Thyroid gland (tissue), 4 donors: ENCODE measurements at places on chromosomes 16 and 17. TPM values are rescaled to one million over a fixed set of nuclear protein-coding genes. Genes with fewer than 3 reads are reported as not detected.
A peak's percentile ranks its signal among the peaks of the same experiment; 100 is the strongest.

The PYCARD gene
- total RNA-seq, result 21.4 TPM

GRCh38 chr17:41402161-41402560, 4.8 kb upstream of the KRT31 start:
- DNase-seq, result no peak
- peaks cover 3% of the 10 kb centered on the region for H3K4me1 ChIP-seq
- H3K27ac ChIP-seq, result no peak overlapping the region

The NPIPA3 gene
- total RNA-seq, result 1.2 TPM

DNA sequence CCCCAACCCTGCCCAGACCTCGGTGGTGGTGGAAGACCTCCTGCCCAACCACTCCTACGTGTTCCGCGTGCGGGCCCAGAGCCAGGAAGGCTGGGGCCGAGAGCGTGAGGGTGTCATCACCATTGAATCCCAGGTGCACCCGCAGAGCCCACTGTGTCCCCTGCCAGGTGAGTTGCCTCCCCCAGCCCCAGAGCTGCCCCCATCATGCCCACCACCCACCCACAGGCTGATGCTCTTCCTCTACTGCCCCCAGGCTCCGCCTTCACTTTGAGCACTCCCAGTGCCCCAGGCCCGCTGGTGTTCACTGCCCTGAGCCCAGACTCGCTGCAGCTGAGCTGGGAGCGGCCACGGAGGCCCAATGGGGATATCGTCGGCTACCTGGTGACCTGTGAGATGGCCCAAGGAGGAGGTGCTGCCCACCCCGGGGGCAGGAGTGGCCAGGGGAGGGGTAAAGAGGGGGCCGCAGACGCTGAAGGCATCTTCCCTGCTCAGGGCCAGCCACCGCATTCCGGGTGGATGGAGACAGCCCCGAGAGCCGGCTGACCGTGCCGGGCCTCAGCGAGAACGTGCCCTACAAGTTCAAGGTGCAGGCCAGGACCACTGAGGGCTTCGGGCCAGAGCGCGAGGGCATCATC, 8.4 kb downstream of the GALK1 start:
- H3K4me3 ChIP-seq, result no peak overlapping the region
- peaks cover 14% of the 10 kb centered on the region for H3K4me1 ChIP-seq
- H3K36me3 ChIP-seq, result peaks cover 3% of the 10 kb centered on the region

The HOXB8 gene
- total RNA-seq, result not detected

DNA sequence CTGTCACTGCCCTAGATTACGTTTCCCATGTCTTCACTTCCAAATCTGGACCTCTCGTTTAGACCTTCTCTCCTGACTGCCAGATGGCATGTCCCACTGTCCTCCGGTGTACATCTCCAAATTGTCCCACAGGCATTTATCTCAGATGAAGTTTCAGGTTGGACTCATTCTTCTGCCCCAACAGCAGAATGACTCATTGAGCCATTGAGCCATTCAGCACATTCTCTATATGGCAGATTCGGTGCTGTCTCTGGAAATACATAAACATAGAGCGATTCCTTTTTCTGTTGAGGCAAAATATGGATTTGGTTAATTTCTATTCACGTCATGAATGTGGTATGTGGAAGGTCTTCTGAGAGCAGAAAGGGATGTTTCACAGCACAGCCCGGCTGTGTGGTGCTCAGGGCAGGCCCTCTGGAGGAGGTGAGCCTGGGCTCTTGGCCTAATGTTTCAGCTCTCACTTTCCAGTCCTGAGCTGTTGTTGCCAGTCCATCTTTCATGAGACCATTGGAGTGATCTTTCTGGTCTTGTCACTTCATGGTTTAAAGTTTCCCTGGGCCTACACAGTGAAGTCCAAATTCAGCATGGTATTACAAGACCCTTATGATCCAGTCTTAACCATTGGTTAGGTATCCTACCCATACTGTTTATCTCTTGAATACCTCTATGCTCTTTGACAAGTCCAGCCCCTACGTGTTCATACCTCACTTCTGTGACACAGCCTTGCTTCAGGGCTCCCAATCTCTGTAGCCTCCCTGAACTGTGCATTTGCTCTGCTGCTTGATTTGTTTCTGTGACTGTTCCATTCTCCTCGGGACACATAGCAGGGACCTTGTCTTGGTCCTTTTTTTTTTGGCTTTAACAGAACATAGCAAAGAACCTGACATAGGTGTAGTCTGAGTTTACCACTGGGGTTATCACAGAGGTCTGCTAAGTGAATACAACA, 15.9 kb downstream of the HAPSTR1 start:
- no peak overlapping the region for H3K27ac ChIP-seq
- no peak overlapping the region for H3K4me3 ChIP-seq
- DNase-seq, result no peak
- H3K27me3 ChIP-seq, result no peaks in the 10 kb centered on the region
- H3K4me1 ChIP-seq, result peaks cover 80% of the 10 kb centered on the region
- peaks cover 15% of the 10 kb centered on the region for H3K36me3 ChIP-seq

- H3K27ac ChIP-seq, result no peak overlapping the region
- DNase-seq, result no peak
- H3K27me3 ChIP-seq, result no peaks in the 10 kb centered on the region
- H3K4me1 ChIP-seq, result peaks cover 8% of the 10 kb centered on the region
Observed at GRCh38 chr16:73315645-73316044, 267.7 kb upstream of the ZFHX3 start.

DNA sequence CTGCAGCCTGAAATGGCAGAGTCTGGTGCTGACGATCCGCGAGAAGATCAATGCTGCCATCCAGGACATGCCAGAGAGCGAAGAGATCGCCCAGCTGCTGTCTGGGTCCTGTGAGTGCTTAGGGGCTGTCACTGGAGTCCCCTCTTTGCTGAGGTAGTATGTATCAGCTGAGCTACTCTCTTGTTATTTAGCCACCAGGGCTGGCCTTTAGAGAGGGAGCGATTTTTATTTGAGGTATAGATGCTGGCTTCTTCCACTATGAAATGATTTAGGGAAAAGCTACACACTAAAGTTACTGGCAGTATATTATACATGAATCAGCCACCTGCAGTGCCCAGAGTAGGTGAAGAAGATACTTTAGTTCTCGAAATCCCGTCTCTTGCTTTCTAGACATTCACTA, 2.6 kb downstream of the CDK5RAP3 start:
- H3K27me3 ChIP-seq, result no peaks in the 10 kb centered on the region
- peaks cover 39% of the 10 kb centered on the region for H3K36me3 ChIP-seq
- H3K27ac ChIP-seq, result no peak overlapping the region
- H3K4me3 ChIP-seq, result no peak overlapping the region
- peaks cover 11% of the 10 kb centered on the region for H3K4me1 ChIP-seq

- no peaks in the 10 kb centered on the region for H3K36me3 ChIP-seq
- no peak overlapping the region for H3K4me3 ChIP-seq
- no peaks in the 10 kb centered on the region for H3K4me1 ChIP-seq
- no peak for DNase-seq
- no peaks in the 10 kb centered on the region for H3K27me3 ChIP-seq
Observed at GRCh38 chr16:86821895-86822294, 243.5 kb downstream of the FOXL1 start.

DNA sequence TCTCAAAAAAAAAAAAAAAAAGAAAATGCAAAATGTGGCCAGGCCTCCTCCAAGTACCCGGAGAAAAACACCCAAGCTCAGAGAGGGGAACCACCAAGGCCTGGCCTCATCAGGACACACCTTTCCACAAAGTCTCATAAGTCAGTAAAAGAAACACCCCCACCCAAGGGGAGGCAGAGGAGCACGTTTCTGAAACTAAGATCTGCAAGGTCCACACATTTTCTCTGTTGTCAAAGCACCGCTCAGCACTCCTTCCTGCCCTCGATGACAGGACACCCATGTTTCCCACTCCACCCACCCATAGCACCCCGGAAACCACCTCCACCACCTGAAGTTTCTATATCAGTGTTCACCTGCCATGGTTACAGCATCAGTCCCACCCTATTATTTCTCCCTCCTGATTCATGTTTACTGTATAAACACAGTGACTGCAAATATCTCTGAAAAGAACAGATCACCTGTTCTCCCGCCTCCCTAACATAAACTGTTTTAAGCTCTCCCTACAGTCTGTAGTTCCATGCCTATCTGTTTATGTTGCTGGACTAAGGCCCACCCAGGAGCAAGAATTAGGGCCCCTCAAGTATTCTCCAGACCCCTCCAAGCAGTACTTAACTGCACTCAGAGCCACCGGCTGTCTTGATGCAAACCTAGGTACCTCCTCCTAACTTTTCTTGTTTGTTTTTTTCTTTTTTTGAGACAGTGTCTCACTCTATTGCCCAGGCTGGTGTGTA, 2.0 kb downstream of the CORO7 start:
- H3K27ac ChIP-seq, result no peak overlapping the region
- peaks cover 16% of the 10 kb centered on the region for H3K4me1 ChIP-seq
- H3K36me3 ChIP-seq, result peaks cover 4% of the 10 kb centered on the region
- no peak overlapping the region for H3K4me3 ChIP-seq

DNA sequence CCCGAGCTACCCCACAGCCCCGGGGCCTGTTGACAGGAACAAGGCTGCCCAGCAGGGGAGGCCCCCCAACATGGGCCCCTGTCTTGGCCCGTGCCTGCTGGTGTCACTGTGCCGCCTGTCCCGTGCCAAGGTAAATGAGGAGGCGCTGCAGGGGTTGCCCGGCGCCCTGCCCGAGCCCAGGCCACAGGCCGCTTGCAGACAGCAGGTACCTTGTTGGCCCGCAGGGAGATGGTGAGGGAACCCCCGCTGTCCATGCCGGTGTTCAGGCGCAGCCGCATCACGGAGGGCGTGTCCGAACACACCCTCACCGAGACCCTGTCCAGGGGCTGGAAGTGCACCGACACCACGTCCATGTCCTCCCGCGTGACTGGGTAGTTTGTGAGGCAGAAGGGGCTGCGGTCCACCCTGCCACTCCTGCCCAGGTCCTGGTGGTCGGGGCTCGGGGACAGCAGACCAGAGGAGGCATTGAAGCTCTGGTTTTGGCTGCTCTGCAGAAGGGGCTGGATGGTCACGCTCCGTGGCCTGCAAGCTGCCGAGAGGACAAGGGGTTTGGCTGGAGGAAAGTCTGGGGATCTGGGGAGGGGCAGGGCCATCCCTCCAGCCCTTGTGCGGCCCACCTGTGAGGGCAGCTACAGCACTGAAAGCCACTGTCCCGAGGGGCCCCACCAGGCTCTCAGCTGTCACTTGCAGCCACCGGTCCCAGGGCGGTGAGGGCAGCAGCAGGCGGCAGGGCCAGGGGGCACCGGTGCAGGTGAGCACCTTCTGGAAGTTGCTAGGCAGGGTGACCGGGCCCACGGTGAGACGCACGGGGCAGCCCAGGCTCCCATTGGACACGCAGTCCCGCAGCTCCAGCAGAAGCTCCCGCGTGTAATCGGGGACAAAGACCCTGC, 5.6 kb downstream of the PGAP6 start:
- peaks cover 21% of the 10 kb centered on the region for H3K4me1 ChIP-seq
- H3K4me3 ChIP-seq, result no peak overlapping the region
- H3K36me3 ChIP-seq, result peaks cover 7% of the 10 kb centered on the region
- DNase-seq, result no peak
- H3K27me3 ChIP-seq, result no peaks in the 10 kb centered on the region

- H3K27me3 ChIP-seq, result no peaks in the 10 kb centered on the region
- no peaks in the 10 kb centered on the region for H3K36me3 ChIP-seq
- DNase-seq, result no peak
- H3K4me1 ChIP-seq, result peaks cover 9% of the 10 kb centered on the region
- peak overlapping the region; percentile 30 for H3K27ac ChIP-seq
Observed at GRCh38 chr17:66192378-66192687, 400 bp upstream of the CEP112 start.

- no peaks in the 10 kb centered on the region for H3K4me1 ChIP-seq
- no peaks in the 10 kb centered on the region for H3K27me3 ChIP-seq
- DNase-seq, result no peak
Observed at GRCh38 chr17:8044819-8045810, 6.3 kb downstream of the ALOX15B start.

DNA sequence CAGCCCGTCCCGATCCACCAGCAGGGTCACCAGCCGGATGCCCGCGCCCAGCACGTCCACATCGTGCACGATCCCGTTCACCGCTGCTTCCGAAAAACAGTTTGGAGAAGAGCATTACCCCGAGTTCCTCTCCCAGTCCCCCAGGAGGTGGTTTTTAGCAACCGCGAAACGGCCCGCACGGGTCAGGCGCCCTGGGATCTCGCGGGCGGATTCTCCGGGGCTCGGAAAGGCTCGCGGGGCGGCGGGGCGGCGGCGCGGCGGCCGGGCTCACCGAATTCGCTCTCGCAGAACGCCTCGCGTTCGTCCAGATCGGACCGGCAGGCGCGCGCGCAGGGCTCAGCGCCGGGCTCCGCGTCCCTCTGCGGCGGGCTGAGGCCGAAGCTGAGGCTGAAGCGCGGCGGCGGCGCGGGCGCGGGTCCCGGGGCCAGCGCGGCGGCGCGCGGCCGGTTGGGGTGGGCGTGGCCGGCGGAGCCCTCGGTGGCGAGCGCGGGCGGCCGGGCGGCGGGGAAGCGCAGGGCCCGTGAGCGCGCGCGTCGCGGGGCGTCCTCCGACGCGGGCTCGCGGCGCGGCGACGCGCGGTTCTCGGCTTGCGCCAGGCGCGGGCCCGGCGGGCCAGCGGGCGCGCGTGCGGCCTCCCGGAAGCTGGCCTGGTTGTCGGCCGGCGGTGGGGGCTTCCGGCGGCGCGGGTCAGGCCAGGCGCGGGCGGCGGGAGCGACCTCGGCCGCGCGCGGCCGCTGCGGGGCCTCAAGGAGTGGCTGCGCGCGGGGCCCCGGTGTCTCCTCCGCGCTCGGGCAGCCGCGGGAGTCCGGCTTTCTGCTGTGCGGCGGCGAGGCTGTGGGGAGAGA, 2.9 kb downstream of the C17orf58 start:
- H3K27ac ChIP-seq, result peak overlapping the region; percentile 98
- peak overlapping the region; percentile 56 for H3K4me3 ChIP-seq
- H3K4me1 ChIP-seq, result peaks cover 17% of the 10 kb centered on the region
- no peaks in the 10 kb centered on the region for H3K27me3 ChIP-seq
- DNase-seq, result peak; percentile 77
- no peaks in the 10 kb centered on the region for H3K36me3 ChIP-seq

- no peak overlapping the region for H3K27ac ChIP-seq
- no peaks in the 10 kb centered on the region for H3K36me3 ChIP-seq
- H3K27me3 ChIP-seq, result no peaks in the 10 kb centered on the region
- no peak overlapping the region for H3K4me3 ChIP-seq
- H3K4me1 ChIP-seq, result no peaks in the 10 kb centered on the region
Observed at GRCh38 chr17:31508288-31509094, 117.0 kb downstream of the RAB11FIP4 start.

The CLEC19A gene
- total RNA-seq, result not detected

The CX3CL1 gene
- total RNA-seq, result 3.3 TPM

The CNGB1 gene
- total RNA-seq, result 0.13 TPM

GRCh38 chr17:61524319-61524718, 66.7 kb downstream of the NACA2 start:
- H3K4me1 ChIP-seq, result no peaks in the 10 kb centered on the region
- H3K27ac ChIP-seq, result no peak overlapping the region
- no peak for DNase-seq
- peaks cover 4% of the 10 kb centered on the region for H3K27me3 ChIP-seq
- H3K4me3 ChIP-seq, result no peak overlapping the region
- no peaks in the 10 kb centered on the region for H3K36me3 ChIP-seq

The MLKL gene
- 6.0 TPM for total RNA-seq

- H3K27ac ChIP-seq, result no peak overlapping the region
- H3K4me1 ChIP-seq, result no peaks in the 10 kb centered on the region
- no peaks in the 10 kb centered on the region for H3K36me3 ChIP-seq
- no peak overlapping the region for H3K4me3 ChIP-seq
Observed at GRCh38 chr17:43608313-43608712, 53.4 kb downstream of the MEOX1 start.
